ENCODE measurements at places on chromosomes 3 and 15. TPM values are rescaled to one million over a fixed set of nuclear protein-coding genes. Genes with fewer than 3 reads are reported as not detected.

- H3K4me1 ChIP-seq = no peaks in the 10 kb centered on the region
- H3K27ac ChIP-seq = no peak overlapping the region
- H3K36me3 ChIP-seq = no peaks in the 10 kb centered on the region
- H3K27me3 ChIP-seq = no peaks in the 10 kb centered on the region
- H3K4me3 ChIP-seq = no peak overlapping the region
Observed at GRCh38 chr3:30343861-30344260, 262.5 kb upstream of the TGFBR2 start.

Gene GABRA5
- polyA plus RNA-seq = not detected

Gene PODXL2
- 2.8 TPM for polyA plus RNA-seq

DNA sequence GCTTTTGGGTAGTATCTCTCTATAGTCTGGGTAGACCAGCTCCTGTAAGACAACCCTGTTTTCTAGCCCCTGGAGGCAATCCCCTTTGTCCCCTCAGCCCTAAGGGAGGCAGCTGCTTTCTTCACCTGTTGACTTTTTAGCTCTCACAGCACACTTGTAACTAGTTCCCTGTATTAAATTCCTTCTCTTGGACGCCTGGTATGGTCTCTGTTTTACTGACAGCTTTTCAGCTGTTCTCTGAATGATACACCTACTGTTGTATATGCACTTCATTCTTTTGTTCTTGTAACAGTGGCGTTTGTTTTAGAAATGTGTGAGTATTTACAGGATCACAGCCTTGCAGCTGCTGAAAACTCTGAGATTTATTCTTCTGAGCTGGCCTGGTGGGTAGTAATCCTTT is 413.0 kb upstream of the RBMS3 start:
- H3K27ac ChIP-seq = no peak overlapping the region
- DNase-seq = no peak
- H3K4me1 ChIP-seq = no peaks in the 10 kb centered on the region
- no peaks in the 10 kb centered on the region for H3K27me3 ChIP-seq

Gene SAMMSON
- not detected for polyA plus RNA-seq

- no peak overlapping the region for H3K27ac ChIP-seq
- no peaks in the 10 kb centered on the region for H3K4me1 ChIP-seq
- no peaks in the 10 kb centered on the region for H3K36me3 ChIP-seq
- no peaks in the 10 kb centered on the region for H3K27me3 ChIP-seq
Observed at GRCh38 chr3:141965471-141965870, 89.0 kb downstream of the ATP1B3 start.

Gene SERINC4
- 0.52 TPM for polyA plus RNA-seq

GRCh38 chr15:101135532-101136166 is 116.2 kb downstream of the CHSY1 start:
- H3K36me3 ChIP-seq = no peaks in the 10 kb centered on the region
- peaks cover 60% of the 10 kb centered on the region for H3K4me1 ChIP-seq
- H3K27ac ChIP-seq = peak overlapping the region; percentile 87
- H3K4me3 ChIP-seq = peak overlapping the region; percentile 48
- no peaks in the 10 kb centered on the region for H3K27me3 ChIP-seq

DNA sequence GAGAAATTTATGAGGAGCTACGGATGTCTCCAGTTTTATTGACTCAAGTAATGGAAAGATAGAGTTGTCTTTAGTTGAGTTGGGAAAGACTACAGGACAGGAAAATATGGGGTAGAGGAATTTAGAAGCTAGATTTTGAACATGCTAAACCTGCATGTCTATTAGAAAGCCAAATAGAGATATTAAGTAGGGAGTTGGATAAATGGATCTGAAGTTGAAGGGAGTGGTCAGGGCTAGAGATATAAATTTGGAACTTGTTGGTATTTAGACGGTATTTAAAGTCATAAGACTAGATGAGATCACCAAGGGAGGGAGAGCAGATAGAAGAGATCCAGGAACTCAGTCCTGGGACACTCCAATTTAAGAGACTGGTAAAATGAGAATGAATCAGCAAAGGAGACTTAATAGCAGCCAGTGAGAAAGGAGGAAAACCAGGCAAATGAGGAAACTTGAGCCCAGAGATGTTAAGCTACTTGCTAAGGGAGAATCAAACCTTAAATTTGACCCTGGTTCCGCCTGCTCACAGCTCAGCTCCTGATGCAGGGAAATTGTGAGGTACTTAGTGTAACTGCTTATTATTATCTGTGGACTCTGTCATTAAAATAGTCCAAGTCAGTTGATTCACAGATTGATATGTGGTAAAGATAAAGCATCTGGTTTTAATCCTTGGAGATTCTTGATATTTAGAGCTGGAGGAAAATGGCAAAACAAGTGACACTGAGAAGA is 35.8 kb downstream of the ABI3BP start:
- peaks cover 6% of the 10 kb centered on the region for H3K36me3 ChIP-seq
- no peak for DNase-seq
- H3K4me1 ChIP-seq = no peaks in the 10 kb centered on the region
- no peak overlapping the region for H3K27ac ChIP-seq
- no peak overlapping the region for H3K4me3 ChIP-seq

GRCh38 chr15:66019826-66020398 is 150.6 kb downstream of the RAB11A start:
- no peak overlapping the region for H3K4me3 ChIP-seq
- no peak for DNase-seq
- H3K36me3 ChIP-seq = peaks cover 6% of the 10 kb centered on the region
- H3K27ac ChIP-seq = no peak overlapping the region
- no peaks in the 10 kb centered on the region for H3K4me1 ChIP-seq

- no peaks in the 10 kb centered on the region for H3K4me1 ChIP-seq
- H3K27me3 ChIP-seq = no peaks in the 10 kb centered on the region
- H3K27ac ChIP-seq = no peak overlapping the region
- no peak for DNase-seq
- H3K4me3 ChIP-seq = no peak overlapping the region
Observed at GRCh38 chr15:39886418-39886817, 33.6 kb downstream of the GPR176 start.
